Tibial artery (tissue), 4 donors: ENCODE measurements at places on chromosomes 2 and 18.
A peak's percentile ranks its signal among the peaks of the same experiment; 100 is the strongest.

DNA sequence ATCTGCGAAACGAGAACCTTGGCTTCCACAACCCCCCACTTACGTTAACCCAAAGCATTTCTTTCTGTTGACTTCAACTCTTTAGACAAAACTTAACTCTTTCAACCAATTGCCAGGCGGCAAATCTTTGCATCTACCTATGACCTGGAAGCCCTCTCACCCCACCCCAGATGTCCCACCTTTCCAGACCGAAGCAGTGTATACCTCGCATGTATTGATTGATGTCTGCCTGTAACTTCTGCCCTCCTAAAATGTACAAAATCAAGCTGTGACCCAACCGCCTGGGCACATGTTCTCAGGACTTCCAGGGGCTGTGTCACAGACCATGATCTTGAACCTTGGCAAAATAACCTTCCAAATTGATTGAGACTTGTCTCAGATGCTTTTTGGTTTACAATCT, 12.3 kb downstream of the AQP12B start:
- H3K4me3 ChIP-seq, result no peak overlapping the region
- H3K4me1 ChIP-seq, result no peaks in the 10 kb centered on the region
- H3K36me3 ChIP-seq, result no peaks in the 10 kb centered on the region
- no peaks in the 10 kb centered on the region for H3K27me3 ChIP-seq
- no peak overlapping the region for H3K27ac ChIP-seq
- DNase-seq, result no peak

DNA sequence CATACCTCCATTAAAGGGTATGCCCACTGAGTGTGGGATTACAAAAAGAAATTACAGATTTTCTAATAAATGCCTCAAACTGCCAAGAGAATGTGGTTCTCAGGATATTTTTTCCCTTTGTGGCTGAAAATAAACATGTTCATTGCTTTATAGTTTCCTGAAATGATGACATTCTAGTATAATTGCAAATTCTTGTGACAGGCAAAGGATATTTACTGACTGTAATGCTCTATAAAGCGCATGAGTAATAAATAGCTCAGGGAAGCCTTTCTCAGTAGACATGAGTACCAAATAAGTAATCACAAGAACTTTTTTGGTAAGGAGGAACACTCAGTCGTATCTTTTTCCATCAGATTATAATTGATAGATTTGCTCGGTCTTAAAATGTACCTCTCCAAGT, 72.3 kb downstream of the FTCDNL1 start:
- no peaks in the 10 kb centered on the region for H3K27me3 ChIP-seq
- H3K27ac ChIP-seq, result no peak overlapping the region
- no peaks in the 10 kb centered on the region for H3K4me1 ChIP-seq
- no peak for DNase-seq
- H3K4me3 ChIP-seq, result no peak overlapping the region
- H3K36me3 ChIP-seq, result no peaks in the 10 kb centered on the region

DNA sequence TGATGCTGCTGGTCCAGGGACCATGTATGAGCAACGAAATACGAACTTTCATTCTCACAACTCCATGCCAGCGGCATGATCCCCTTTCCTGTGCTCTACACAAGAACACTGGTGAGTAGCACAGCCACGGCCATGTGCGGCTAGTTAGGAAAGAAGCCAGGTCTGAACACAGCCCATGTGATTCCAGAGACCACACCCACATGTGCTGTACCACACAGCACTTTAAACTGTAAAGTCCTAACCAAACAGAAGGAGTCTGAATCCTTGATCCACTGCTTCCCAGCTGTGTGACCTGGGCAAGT, 33.0 kb upstream of the ACAA2 start:
- no peak overlapping the region for H3K27ac ChIP-seq
- no peak overlapping the region for H3K4me3 ChIP-seq
- peaks cover 17% of the 10 kb centered on the region for H3K27me3 ChIP-seq
- peaks cover 16% of the 10 kb centered on the region for H3K36me3 ChIP-seq
- no peak for DNase-seq

DNA sequence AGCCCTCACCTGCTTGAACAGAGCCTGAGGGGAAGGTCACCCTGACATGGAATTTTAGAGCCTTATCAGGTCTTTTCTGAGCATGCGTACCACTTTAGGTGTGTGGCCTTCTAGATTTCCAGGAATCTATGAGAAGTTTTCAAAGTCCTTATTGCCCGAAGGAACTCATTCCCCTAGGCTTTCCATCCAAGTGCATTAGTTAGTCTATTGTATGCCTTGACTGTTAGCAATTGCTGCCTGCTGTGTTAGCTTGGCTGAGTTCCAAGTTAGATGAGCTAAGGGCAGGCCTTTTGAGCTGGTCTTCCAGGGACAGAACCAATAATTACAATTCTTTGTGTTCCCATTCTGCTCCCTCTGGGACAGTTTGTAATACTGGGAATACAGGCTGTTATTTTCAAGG, 30.8 kb upstream of the PUM2 start:
- H3K4me3 ChIP-seq, result no peak overlapping the region
- H3K27me3 ChIP-seq, result no peaks in the 10 kb centered on the region
- DNase-seq, result no peak
- H3K4me1 ChIP-seq, result peaks cover 19% of the 10 kb centered on the region

- no peaks in the 10 kb centered on the region for H3K4me1 ChIP-seq
- DNase-seq, result peak; percentile 58
Observed at GRCh38 chr2:10236571-10237391, 65.9 kb upstream of the HPCAL1 start.

- H3K27me3 ChIP-seq, result no peaks in the 10 kb centered on the region
- H3K4me1 ChIP-seq, result no peaks in the 10 kb centered on the region
- H3K4me3 ChIP-seq, result no peak overlapping the region
Observed at GRCh38 chr2:217562871-217563480, 439.8 kb downstream of the TNS1 start.

DNA sequence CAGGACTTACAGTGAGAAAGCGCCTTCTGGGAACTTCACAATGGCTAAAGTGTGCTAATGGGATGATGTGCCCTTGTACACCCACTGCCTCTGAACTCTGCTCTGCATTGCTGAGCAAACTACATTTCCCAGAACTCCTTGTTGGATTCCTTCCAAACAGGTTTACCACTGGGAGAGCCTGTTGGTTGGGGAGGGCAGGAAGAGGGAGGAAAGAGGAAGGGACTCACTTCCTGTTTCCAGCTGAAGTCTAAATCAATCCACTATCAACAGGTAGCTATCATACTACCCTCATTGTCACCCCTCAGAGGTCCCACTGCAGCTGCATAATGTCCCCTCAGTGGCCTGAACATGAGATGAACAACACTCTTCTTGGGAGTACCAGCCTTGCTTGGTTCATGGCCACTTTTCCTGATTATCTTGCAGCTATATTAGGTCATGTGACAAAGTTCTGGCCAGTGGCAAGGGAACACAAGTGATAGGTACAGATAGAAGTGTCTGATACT, 109.7 kb downstream of the MSH2 start:
- H3K4me1 ChIP-seq, result no peaks in the 10 kb centered on the region
- no peaks in the 10 kb centered on the region for H3K27me3 ChIP-seq
- no peak overlapping the region for H3K4me3 ChIP-seq
- no peak for DNase-seq
- H3K36me3 ChIP-seq, result no peaks in the 10 kb centered on the region

DNA sequence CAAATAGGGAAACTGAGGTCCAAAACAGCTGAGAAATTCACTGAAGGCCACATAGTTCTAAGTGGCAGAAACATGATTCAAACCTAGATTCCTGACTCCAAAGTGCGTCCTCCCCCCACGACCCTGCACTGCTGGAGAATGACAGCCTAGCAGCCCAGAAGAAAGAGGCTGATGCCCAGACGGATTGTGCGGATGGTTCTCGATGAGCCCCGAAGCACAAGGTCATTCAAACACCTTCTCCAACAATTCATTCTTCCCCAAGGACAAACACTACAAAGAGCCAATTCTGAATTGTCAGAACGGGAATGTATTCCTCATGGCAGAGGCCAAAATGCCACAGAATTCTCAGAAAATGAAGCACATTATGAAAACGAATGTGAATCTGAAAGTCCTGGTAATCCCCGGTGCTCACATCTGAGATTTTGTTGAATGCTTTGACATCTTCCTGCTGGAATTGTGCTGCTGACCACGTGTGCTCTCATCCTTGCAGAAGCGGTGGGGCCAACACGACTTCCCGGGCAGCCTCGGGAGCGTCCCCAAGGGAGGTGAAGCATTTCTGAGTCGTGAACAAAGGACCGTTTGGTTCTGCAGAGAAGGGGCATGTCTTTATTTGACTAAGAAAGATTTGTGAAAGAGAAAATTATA, 337.0 kb downstream of the EIPR1 start:
- H3K36me3 ChIP-seq, result no peaks in the 10 kb centered on the region
- H3K27me3 ChIP-seq, result no peaks in the 10 kb centered on the region
- H3K4me1 ChIP-seq, result no peaks in the 10 kb centered on the region
- no peak overlapping the region for H3K27ac ChIP-seq
- no peak overlapping the region for H3K4me3 ChIP-seq

DNA sequence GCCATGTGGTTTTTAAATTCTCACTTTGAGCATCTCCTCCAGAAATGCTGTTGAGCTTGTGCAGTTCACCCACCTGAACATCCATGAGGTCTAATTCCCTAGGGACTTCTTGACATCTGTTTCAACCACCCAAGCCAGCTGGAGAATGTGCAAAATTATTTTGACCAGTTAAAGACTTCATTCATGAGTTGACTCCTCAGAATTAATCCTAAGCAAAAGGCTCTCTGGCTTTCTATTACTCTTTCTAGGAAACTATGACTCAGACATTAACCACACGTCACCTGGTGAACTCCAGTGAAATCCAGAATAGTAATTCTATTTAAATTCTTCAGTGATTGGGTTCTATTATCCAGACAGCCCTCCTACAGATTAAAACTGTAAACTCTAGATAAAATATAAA, 247.5 kb downstream of the NBAS start:
- no peak for DNase-seq
- no peak overlapping the region for H3K27ac ChIP-seq
- no peaks in the 10 kb centered on the region for H3K4me1 ChIP-seq
- H3K27me3 ChIP-seq, result no peaks in the 10 kb centered on the region
- H3K4me3 ChIP-seq, result no peak overlapping the region

DNA sequence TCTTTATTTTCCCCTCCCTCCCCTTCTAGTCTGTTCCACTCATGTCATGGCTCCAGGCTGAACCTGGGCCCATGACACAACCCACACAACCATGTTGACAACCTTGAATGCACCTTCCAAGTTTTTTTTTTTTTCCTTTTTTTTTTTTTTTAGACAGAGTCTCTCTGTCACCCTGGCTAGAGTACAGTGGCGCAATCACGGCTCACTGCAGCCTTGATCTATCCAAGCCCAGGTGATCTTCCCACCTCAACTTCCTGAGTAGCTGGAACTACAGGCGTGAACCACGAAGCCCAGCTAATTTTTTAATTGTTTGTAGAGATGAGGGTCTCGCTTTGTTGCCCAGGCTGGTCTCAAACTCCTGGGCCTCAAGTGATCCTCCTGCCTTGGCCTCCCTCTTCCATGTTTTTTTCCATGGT, 21.9 kb upstream of the ROCK2 start:
- peaks cover 20% of the 10 kb centered on the region for H3K4me1 ChIP-seq
- no peaks in the 10 kb centered on the region for H3K36me3 ChIP-seq
- no peak overlapping the region for H3K27ac ChIP-seq
- H3K4me3 ChIP-seq, result no peak overlapping the region
- H3K27me3 ChIP-seq, result no peaks in the 10 kb centered on the region
- DNase-seq, result no peak

- H3K27ac ChIP-seq, result no peak overlapping the region
- H3K36me3 ChIP-seq, result no peaks in the 10 kb centered on the region
- no peak overlapping the region for H3K4me3 ChIP-seq
- H3K27me3 ChIP-seq, result no peaks in the 10 kb centered on the region
- peak; percentile 64 for DNase-seq
Observed at GRCh38 chr2:26607698-26608097, 33.5 kb downstream of the CIB4 start.

- H3K36me3 ChIP-seq, result no peaks in the 10 kb centered on the region
- no peaks in the 10 kb centered on the region for H3K4me1 ChIP-seq
- no peaks in the 10 kb centered on the region for H3K27me3 ChIP-seq
- no peak overlapping the region for H3K4me3 ChIP-seq
Observed at GRCh38 chr2:33907866-33908265, 308.8 kb upstream of the FAM98A start.

DNA sequence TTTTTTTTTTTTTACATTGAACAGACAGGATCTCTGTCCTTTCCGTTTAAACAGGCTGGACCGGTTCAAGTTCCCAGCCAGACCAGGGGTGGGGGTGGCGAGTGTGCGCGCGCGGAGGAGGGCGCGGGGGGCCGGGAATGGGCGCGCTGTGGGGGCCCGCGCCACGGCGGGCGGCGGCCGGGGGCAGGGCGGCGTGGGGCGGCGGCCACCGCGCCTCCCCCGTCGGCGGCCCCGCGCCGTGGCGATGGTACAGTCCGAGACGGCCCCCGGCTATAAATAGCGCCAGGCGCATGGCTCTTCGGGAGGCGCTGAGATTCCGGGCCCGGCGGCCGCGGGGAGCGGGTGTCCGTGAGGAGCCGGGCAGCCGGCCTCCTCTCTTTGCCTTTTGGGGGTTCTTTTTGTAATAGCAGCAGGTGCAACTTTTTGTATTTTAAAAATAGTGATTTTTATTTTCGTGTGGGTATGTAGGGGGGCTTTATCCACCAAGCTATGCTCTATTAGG, 430 bp upstream of the CELF4 start:
- H3K27me3 ChIP-seq, result no peaks in the 10 kb centered on the region
- H3K4me3 ChIP-seq, result peak overlapping the region; percentile 68
- H3K4me1 ChIP-seq, result peaks cover 18% of the 10 kb centered on the region
- H3K36me3 ChIP-seq, result no peaks in the 10 kb centered on the region
- no peak overlapping the region for H3K27ac ChIP-seq

- no peak overlapping the region for H3K4me3 ChIP-seq
- no peaks in the 10 kb centered on the region for H3K36me3 ChIP-seq
- no peaks in the 10 kb centered on the region for H3K27me3 ChIP-seq
- no peak overlapping the region for H3K27ac ChIP-seq
Observed at GRCh38 chr2:83595121-83595690, 863.9 kb downstream of the SUCLG1 start.

- no peaks in the 10 kb centered on the region for H3K4me1 ChIP-seq
- H3K36me3 ChIP-seq, result no peaks in the 10 kb centered on the region
- no peaks in the 10 kb centered on the region for H3K27me3 ChIP-seq
- no peak for DNase-seq
Observed at GRCh38 chr2:22037274-22037673, 913.5 kb downstream of the TDRD15 start.

GRCh38 chr2:127218812-127219170, 1.3 kb downstream of the CYP27C1 start:
- no peak for DNase-seq
- H3K27ac ChIP-seq, result no peak overlapping the region
- H3K4me1 ChIP-seq, result peaks cover 20% of the 10 kb centered on the region
- H3K27me3 ChIP-seq, result peaks cover 46% of the 10 kb centered on the region
- peak overlapping the region; percentile 60 for H3K4me3 ChIP-seq
- H3K36me3 ChIP-seq, result no peaks in the 10 kb centered on the region

DNA sequence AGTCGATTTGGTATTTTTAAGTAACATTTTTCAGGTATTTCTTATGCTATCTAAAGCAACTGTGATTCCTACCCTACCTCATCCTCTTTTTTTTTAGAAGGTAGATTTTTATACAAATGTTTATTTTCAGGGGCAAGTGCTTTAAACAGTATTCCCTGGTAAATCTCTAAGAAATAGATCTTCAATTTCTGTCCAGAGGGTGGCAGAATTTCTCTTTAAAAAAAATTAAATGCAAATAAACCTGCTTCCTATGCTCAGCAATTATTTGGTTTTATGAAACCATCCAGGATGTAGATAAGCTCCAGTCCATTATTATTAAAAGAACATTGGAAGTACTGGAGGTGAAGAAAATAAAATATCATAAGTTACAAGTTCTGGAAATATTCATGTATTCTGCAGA, 191.9 kb downstream of the MYO3B start:
- H3K36me3 ChIP-seq, result no peaks in the 10 kb centered on the region
- H3K4me3 ChIP-seq, result no peak overlapping the region
- H3K27me3 ChIP-seq, result peaks cover 9% of the 10 kb centered on the region
- no peak overlapping the region for H3K27ac ChIP-seq
- H3K4me1 ChIP-seq, result no peaks in the 10 kb centered on the region
